Amniotic stem cell (primary cell): ENCODE measurements at places on chromosomes 3 and 15.

DNA sequence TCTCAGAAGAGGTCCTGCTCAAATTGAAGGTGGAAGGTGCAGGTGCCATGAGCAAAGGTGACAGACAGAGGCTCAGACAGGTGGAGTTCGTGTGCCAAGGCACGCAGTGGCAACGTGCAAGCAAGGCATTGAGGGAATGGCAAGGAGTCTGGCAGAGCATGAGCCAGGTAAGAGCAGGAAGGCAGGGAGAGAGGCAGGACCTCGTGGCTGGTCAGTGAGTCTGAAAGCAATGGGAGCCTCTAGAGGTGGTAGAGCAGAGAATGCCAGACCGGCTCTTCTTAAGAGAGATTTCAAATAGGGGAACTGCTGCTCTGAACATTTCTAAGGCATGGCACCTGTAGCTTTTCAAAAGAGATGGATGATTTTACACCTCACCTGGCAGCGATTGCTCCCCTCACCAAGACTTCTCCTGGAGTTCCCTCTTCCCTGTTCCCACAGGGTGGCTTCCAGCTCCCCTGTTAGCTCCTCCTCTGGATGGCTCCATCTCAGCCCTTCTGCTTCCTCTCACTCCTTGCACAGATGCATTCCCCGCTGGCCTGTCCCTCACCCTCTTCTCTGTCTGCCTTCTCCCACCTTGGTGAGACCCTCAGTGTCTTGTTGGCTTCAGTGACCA lies 2.7 kb downstream of the MYO5C start:
- no peak for DNase-seq

DNA sequence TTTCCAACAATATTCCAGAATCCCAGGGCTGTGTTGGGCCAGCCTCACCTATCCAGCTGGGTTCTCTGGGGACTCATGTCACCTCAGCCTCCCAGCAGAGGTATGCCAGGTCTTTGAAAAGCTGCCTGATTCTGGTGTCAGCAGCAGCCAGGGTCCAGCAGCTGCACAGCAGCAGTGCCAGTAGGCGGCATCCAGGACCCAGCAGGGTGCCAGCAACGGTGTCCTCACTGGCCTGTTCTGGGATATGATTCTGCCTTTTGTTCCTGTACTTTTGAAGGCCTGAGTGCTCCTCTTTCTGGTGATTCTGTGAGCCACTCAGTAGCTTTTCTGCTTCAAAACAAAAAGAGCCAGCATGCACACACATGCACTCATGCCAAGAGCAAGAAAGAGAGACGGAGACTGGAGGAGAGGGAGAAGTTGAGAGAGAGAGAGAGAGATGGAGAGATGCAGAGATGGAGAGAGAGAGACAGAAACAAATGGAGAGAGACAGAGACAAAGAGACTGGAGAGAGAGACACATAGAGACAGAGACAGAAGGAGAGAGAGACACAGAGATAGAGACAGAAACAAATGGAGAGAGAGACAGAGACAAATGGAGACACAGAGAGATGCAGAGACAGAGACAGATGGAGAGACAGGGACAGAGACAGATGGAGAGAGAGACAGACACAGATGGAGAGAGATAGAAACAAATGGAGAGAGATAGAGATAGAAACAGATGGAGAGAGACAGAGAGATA lies 205.7 kb downstream of the UACA start:
- no peak for DNase-seq

DNA sequence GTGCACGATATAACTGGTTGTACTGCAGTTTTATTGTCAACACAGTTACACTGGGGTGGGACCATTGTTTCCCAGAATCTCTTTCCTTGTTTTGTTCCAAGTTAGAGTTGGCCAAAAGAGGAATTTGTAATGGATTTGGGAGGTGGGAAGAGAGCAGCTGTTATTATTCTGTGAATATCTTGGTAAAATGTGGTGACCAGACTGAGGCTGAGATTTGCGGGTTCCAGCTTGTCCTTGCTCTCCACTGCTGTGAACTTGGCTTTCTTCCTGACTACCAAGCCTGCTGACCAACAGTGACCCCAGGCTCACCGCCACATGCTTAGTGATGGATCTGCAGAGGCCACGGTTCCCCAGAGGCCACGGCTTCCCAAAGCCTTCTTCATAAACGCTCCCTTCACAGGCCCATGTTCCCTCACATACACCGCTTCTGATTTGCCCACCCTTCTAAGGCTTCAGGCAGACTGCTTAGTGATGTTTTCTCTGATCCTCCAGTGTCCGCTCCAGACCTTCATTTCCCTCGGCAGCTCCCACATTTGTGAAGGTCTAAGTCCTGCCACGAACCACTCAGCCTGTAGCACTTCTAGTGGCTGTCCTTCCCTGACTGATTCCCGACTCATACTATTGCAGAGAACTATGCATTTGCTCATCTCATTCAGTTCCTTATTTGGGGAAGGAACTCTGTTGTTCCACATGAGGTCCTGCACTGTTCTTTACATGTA lies 525.5 kb upstream of the RGMA start:
- no peak for DNase-seq

DNA sequence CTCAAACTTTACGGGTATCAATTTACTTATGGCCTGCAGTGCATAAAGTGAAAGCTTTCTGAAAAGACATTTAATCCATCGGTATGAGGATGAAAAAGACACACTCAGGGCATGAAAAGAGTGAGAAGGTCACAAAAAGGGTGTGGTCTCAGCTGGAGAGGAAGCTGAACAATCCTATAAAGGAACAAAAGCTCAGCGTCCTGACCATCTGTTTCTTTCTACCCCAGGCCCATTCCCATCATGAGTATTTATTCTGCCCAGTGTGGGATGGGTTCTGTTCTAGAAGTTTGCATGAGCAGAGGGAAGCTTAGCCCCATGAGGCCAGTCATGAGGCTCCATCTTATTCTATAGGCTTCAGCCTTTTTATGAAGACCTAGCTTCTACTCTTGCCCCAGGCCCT lies 144.6 kb downstream of the LPP start:
- no peak for DNase-seq
